ENCODE measurements at places on chromosomes 2 and 18.

DNA sequence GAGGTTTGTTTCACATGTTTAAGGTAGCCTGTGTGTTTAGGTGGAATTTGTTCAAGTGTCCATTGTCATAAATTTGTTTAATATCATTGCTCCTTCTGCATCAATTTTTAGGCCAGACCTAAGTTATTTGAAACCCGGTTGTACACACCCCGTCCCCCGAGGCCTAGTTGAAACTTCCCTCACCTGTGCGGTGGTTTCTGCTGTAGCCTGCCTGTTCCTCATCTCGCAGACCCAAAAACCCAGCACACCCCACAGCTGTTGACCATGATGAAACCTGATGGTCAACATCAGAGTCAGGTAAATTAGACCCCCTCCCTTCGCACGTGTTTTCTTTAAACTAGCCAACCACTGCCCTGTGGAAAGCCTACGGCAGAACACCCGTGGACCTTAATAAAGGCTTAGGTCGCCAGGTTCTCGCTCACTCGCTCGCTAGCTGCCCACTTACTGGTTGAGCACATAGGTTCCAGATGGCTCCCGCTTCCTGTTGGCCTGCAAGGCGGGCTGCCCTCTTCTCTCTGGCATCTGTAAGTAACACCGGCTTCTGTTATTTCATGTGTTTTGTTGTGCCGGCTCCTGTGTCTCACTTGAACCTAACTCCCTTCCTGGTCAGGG is 64.4 kb downstream of the EML6 start:
- no peak for DNase-seq

DNA sequence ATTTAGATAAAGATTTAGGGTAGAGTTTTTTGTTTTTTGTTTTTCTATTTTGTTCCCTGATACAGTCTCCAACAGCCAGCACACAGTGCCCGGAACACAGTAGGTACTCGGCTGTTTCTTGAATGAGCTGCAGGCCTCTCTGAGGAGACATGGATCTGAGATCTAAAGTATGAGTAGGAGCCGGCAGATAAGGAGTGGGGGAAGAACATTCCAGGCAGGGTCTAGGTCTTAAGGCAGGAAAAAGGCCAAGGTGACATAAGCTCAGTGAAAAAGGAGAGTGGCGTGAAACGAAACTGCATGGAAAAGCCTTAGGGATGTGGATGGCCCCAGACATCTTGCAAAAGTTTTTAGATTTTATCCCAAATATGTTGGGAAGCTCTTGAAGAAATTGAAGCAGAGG is 94.4 kb downstream of the ITGB1BP1 start:
- no peak for DNase-seq

GRCh38 chr2:24304098-24304497 is 56.2 kb downstream of the ITSN2 start:
- DNase-seq, result no peak

DNA sequence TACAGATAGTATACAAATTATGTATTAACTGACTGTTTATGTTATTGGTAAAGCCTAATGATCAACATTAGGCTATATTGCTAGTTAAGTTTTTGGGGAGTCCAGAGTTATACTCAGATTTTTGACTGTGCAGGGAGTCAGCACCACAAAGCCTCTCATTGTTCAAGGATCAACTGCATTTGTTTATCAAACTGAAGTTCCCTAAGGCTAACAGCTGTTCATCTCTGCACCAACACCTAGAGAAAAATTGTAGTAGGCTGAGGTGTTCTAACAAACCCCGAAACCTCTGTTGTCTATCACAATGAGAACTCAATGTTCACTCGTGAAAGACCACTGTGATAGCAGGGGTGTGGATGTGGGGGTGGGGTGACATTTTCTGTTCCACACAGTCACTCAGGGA is 97.7 kb downstream of the HNMT start:
- no peak for DNase-seq

GRCh38 chr2:229708335-229708734 is 6.0 kb downstream of the DNER start:
- no peak for DNase-seq

DNA sequence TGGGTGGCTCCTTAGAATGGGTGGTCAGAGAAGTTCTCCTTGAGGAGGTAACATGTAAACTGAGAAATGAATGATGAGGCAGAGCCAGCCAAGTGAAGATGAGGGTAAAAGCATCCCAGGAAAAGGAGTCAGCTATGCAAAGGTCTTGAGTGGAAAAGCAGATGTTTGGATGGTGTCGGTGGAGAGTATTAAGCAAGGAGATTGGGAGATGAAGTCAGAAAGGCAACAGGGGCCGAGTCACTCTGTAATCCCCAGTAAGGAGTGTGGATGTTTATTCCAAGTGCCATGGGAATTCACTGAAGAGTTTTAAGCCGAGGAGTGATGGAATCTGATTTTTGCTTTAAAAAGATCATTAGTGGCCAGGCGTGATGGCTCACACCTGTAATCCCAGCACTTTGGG is 3.4 kb upstream of the STAMBP start:
- no peak for DNase-seq

- DNase-seq, result no peak
Measured at GRCh38 chr2:151363709-151364108, 6.3 kb downstream of the TNFAIP6 start.

- no peak for DNase-seq
Measured at GRCh38 chr2:107336526-107336925, 450.6 kb upstream of the ST6GAL2 start.

- DNase-seq, result no peak
Measured at GRCh38 chr18:69365658-69366057, 35.0 kb upstream of the DOK6 start.

- no peak for DNase-seq
Measured at GRCh38 chr18:10139783-10140410, 226.1 kb downstream of the VAPA start.

GRCh38 chr2:146451972-146452371 is 1392.9 kb upstream of the ACVR2A start:
- no peak for DNase-seq

- no peak for DNase-seq
Measured at GRCh38 chr2:29006092-29006979, 25.2 kb downstream of the TOGARAM2 start.

DNA sequence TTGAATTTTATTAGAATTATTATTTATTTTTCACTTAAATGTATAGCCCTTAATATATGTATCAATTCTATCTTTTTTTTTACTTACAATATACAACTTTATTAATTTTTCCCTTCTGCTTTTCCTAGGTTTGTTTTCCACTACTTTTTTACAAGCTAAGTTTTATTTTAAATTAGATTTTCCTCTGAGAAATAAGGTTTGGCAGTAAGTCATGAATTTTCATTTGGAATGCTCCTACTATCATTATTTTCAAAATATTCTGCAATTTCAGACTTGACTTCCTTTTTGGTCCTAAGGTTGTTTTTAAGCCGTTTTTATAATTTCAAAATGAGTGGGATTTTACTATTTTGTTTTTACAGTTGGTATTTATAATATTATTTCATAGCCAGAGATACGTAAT is 222.8 kb upstream of the PIEZO2 start:
- DNase-seq, result no peak

DNA sequence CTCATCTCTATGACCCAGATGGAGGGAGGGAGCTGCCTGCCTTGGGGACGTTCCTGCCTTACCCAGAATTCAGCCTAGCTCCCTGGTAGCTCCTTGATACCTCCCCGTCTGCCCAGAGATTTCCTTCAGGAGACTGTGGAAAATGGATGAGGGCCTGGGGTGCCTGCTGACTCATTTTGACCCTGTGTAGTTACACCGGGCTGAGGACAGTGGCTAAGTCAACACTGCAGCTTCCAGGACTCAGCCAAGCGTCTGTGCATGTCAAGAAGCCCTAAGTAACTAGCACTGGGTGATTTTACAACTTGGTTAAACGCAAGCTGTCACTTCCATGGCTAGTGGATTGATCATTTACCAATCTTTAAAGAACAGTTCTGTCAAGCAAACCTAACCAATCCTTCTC is 23.3 kb upstream of the EPAS1 start:
- DNase-seq, result no peak

- DNase-seq, result no peak
Measured at GRCh38 chr2:185373229-185373628, 365.4 kb upstream of the FSIP2 start.

- DNase-seq, result no peak
Measured at GRCh38 chr2:74708296-74708695, 54.2 kb downstream of the SEMA4F start.

DNA sequence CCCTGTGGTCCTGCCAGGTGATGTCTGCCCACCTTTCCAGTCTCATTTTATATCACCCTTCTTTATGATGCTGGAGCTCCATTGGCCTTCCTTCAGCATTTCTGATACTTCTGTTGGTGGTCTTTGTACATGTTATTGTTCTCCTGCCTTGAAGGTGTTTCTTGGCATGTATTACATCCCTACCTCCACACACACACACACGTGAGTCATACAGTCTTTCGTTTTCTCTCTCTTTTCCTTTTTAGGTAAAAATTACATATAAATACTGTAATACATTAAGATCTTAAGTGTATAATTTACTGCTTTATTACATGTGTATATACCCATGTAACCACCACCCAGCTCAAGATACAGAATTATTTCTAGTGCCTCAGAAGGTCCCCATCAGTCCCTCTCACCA is 10.2 kb upstream of the ADGRF3 start:
- DNase-seq, result no peak

GRCh38 chr2:226408141-226408540 is 391.5 kb downstream of the IRS1 start:
- no peak for DNase-seq

DNA sequence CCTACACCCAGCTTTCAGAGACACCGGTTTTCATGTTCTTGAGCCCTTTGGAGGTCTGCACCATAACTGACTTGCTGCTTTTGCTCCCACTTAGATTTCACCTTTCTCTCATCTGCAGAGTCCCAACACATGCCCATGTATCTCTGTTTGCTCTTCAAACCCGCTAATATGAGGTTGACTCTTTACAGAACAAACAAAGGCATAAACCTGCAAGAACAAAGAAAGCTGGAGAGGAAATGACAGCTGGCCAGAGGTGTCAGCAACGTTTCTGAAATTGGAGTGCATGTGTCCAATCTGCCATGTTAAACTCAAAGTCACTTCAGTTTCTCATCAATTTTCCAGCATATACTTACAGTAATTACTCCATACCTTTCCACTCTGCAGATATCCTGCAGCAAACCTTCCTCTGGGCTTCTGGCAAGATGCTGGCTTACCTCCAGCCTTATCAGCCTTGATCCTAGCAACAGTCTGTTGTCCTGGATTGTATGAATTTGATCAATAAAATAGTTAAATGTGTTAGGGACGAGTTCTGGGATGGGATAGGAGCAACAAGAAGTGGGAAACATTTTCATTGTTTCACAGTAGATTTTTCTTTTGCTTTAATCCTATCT is 157.4 kb downstream of the FHOD3 start:
- DNase-seq, result no peak

- DNase-seq, result no peak
Measured at GRCh38 chr2:235868224-235868623, 300.0 kb downstream of the GBX2 start.

DNA sequence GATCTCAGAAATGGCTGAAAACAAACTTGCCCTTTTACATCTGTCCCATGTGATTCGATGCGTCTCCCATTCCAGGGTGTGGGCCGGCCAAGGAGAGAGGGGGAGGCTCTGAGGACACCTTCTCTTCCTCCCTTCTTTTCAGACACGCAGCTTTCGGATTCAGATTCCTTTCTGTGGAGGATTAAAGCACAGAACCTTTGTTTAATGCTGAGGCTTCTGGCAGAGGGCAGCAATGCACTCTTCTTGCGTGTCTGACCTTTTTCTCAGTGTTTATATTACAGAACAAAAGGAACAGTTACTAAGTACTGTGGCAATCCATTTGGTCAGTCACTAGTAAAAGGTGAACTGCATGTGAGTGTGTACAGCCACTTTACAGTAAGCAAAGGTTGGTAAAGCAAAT is 268.9 kb upstream of the CCDC68 start:
- no peak for DNase-seq

GRCh38 chr18:79553154-79553553 is 126.4 kb upstream of the CTDP1 start:
- DNase-seq, result no peak

DNA sequence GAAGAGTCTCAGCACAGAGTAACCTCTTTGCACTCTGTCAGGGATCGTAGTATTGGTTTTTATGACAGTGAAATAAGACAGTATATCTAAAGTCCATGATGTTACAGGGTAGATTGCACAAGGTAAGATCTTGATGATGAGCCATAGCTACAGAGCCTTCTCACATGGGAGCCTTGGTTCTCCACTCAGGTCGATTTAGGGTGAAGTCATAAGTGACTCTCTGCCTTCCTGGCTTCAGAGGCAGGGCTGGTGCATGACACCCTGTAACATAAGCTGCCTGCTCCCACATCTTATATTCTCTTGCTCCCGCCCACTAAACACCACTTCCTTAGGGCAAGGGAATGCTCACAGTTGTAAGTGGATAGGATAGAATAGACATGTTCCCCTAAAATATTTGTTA is 13.3 kb downstream of the DAPL1 start:
- DNase-seq, result no peak

- no peak for DNase-seq
Measured at GRCh38 chr18:12744103-12744502, 41.3 kb downstream of the PSMG2 start.

- DNase-seq, result no peak
Measured at GRCh38 chr2:24844023-24844685, 50.9 kb downstream of the CENPO start.

GRCh38 chr18:10951631-10952544 is 197.5 kb downstream of the PIEZO2 start:
- no peak for DNase-seq

GRCh38 chr18:35491700-35492077 is 6.1 kb downstream of the INO80C start:
- DNase-seq, result no peak

- DNase-seq, result no peak
Measured at GRCh38 chr2:159137511-159138241, 148.8 kb downstream of the WDSUB1 start.

GRCh38 chr2:218895759-218896500 is 15.3 kb downstream of the WNT10A start:
- peak; percentile 22 for DNase-seq

DNA sequence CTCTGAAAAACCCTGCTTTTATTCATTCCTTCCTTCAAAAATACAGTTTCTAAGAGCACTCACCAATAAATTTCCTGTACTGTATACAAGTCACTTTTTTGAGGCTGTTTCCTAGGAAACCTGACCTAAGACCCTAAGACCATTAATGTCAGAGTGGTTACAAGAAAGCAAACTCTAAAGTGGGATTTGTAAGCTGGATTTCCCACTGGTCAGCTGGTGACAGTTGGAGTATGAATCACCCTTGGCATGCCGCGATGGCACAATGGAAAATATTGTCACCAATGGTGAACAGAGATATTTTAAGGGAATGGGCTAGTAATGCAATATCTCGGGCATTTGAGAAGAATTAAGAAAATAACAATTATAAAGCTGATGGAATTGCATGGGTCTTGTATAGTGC is 101.9 kb downstream of the COL3A1 start:
- DNase-seq, result no peak
